Activated CD4-positive, alpha-beta T cell treated with anti-CD3 and anti-CD28 coated beads, Interleukin-2, Interleukin-4, amounts not matched to agents 100 ng/mL and 50 ng/mL, durations not matched to agents 16 hours and 8 hours (primary cell): ENCODE measurements at places on chromosomes 6 and 20.

GRCh38 chr20:53706466-53707370 lies 113.1 kb upstream of the ZNF217 start:
- DNase-seq, result peak; percentile 52

DNA sequence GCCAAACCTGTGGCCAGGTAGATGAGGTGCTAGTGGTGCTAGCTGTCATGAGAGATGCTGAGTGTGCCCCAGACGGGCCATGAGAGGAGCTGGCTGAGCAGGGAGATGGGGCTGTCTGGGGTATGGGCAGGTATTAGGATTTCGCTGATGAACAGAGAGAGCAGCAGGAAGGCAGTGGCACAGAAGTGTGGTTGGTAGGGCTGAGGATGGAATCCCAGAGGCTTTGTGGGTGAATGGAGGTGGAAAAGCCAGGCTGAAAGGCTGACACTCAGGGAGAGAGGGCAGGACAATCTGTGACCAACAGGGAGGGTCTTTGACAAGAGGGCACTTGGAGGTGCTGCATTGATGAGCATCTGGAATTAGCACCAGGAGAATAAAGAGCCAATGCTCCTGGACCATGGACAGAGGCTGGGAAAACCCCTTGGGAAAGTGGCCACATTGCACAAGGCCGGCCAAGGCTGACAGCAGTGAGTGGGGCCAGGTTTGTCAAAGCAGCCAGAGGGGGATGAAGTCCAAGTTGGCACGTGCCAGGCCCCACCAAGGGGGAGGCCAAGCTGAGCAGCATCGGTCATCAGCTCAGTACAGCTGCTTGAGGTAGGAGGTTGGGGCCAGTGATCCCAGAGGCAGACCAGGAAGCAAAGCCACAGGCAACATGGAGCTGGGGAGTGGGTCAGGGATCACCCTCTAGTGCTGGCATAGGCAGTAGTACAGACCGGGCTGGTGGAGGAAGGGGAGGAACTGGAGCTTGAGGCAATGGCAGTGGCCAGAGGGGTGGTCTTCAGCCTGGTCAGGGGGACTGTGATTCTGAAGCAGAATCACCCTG lies 19.7 kb upstream of the SGK2 start:
- no peak for DNase-seq

DNA sequence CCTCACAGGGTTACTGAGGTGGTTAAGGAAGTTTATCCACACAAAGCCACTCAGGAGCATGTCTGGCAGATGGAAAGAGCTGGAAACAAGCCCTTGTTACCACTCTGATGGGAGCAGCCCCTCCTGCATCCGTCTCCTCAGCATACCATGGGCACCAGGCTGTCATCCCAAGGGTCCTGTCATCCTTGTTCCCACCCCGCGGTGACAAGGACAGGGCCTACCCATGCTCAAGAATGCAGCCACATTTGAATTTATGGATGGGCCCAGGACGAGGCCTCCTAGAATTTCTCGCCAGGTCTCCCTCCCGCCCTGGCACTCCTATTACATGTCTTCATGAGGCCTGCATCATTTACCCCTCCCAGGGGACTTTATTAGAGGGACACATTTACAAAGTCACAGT lies 60.0 kb downstream of the NPEPL1 start:
- DNase-seq, result no peak

DNA sequence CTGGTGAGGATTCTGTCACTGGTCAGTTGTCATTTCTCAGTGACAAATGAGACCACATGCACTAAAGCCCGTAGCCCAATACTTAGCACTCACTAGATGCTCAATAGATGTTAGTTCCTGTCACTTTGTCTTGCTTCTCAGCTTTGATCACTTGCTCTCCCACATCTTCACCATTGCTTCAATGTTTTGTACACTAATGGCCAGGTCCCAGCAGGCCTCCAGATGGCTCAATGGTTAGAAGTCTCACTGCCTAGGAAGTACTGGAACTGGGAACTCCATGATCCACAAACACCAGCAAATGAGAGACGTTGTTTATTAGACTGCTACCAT lies 502.8 kb upstream of the JARID2 start:
- no peak for DNase-seq

DNA sequence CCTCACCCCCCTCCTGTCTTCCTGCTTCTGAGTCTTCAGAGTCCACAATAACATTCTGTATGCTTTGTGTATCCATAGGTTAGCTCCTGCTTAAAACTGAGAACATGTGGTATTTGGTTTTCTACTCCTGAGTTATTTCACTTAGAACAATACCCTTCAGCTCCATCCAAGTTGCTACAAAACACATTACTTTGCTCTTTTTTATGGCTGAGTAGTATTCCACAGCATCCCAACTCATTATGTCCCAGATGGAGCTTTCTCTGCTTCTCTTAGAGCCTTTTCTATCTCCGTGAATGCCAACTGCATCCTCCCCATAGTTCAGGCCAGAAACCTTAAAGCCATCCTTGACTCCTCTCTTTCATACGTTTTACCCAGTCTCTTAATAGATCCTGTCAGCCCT lies 55.8 kb downstream of the STMND1 start:
- no peak for DNase-seq

- DNase-seq, result no peak
Observed at GRCh38 chr20:15252304-15252703, 914.9 kb upstream of the FLRT3 start.

DNA sequence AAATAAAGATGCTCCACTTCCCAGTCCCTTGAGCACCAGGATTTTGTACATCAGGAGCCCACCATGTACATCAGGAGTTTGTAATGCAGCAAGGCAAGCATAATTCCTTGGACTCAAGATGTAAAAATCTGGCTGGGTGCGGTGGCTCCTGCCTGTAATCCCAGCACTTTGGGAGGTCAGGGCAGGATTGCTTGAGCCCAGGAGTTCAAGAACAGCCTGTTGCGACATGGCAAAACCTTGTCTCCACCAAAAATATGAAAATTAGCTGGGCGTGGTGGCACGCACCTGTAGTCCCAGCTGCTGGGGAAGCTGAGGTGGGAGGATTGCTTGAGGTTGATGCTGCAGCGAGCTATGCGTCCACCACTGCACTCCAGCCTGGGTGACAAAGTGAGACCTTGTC lies 16.1 kb upstream of the MAP1LC3A start:
- no peak for DNase-seq

DNA sequence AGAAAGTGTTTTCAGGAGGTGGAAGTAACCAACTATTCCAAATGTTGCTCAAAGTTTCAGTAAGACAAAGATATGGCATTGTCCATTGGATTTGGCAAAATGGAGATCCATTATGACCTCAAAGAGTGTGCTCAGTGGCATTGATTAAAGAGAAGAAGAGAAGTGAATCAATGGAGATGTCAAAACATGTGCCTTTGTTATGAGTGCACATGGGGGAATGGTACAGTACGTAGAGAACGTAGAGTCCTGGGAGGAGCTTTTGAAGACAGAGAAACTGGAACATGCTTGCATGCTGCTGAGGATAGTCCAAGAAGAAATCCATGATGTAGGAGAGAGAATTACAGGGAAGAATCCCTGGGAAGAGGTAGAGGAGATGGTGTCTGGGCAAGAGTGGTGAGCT lies 42.0 kb upstream of the PAX1 start:
- DNase-seq, result no peak

- DNase-seq, result no peak
Observed at GRCh38 chr6:132118144-132118543, 167.0 kb upstream of the CCN2 start.

- no peak for DNase-seq
Observed at GRCh38 chr20:41370176-41370575, 3.6 kb upstream of the EMILIN3 start.

GRCh38 chr20:59939052-59939878 lies 840 bp downstream of the PPP1R3D start:
- DNase-seq, result no peak

GRCh38 chr20:13510837-13511488 lies 127.8 kb downstream of the TASP1 start:
- DNase-seq, result no peak

DNA sequence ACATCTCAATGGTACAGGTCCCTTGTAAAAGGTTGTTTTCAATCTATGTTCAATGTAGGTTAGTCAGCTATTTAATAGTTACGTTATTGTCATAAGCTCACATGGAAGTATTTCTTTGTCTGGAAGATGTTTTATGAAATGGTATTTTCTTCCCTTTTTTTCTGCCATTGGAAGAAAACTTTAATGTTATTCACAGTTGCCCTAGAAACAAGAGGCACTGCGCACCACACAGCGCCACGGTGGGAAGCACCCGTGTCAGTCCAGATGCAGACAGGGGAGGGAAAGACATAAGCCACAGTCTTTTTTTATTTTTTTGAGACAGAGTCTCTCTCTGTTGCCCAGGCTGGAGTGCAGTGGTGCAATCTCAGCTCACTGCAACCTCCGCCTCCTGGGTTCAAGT lies 82.1 kb downstream of the GCNT2 start:
- DNase-seq, result no peak

DNA sequence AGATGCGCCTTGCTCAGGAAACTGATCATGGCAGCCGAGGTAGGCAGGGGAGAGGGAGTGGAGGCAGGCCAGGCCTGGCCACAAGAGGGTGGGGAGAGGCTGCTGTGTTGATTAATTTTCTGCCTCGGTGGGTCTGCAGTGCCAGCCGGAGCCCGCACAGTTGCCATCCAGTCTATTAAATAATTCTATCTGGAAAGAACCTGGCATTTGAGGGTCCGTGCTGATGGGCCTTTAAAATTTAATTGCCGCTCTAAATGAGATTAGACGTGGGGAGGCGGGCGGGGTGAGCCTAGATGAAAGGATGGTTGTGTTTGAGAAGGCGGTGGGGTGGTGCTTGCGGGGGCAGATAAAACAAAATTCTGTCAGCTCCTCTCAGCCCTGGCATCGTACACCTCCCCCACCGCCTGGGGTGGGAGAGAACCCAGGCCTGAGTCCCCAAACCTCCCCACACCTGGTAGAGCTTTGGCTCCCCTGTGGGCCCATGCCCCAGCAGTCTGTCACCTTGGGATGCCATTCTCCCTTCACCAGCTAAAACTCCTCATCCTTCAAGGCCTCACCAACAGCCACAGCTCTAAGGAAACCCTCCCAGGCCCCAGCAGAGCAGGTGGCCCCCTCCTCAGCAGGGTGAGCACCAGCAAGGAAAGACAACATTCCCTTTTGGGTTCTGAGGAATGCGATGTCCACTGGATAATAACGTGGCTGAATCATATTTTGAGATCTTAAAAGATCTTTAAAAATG lies 167.3 kb downstream of the GRM4 start:
- no peak for DNase-seq

DNA sequence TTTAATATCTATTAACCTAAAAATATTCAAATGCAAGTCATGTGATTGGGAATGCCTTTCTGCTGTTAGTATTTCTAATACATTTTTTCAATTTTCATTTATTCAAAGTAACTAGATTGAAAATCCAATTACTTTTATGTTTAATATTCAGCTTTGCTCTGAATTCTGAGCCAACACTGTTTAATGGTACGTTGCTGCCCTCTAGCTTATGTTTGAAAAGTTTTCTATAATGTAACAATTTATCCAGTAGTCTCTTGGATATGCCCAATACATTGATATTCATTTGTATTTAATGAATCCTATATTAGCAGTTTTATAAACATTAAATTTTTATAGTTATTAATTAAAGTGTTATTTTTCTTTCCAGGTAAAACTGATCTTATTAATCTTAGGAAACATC lies 47.4 kb downstream of the LGSN start:
- peak; percentile 2 for DNase-seq

DNA sequence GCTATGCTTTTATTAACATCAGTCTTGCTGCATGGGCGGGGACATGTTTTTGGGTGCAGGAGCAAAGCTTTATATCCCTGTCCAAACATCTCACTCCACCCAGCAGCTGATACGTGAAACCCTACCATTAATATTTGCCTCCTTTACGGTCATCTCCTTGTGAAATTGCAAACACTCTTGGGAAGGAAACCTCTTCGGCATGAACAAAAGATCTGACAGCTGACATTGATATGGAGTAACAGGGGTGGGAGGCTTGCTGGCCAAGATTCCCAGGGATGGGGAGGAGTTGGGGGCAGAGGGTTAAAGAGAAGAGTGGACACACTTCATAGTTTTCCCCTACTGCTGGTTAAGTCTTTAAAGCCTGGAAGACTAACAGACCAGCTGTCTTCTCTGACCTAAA lies 22.2 kb upstream of the VEGFA start:
- DNase-seq, result no peak

DNA sequence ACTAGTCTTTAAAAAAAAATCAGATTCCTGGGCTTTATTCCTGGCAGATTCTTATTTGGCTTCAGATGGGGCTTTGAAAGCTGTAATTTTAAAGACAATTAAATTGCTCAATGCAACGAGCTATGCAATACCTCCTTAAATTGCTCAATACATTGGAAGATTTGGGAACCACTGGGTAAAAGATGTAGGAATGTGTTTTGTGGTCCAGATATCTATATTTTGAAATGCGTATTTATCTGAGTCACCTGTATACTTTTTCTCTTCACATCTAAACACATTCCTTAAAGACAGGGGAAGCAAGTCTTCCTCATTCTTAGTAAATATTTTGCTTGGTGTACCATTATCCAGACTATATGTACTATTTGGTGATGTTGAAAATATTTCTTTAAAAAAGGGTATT lies 29.6 kb upstream of the MAP7 start:
- DNase-seq, result no peak

DNA sequence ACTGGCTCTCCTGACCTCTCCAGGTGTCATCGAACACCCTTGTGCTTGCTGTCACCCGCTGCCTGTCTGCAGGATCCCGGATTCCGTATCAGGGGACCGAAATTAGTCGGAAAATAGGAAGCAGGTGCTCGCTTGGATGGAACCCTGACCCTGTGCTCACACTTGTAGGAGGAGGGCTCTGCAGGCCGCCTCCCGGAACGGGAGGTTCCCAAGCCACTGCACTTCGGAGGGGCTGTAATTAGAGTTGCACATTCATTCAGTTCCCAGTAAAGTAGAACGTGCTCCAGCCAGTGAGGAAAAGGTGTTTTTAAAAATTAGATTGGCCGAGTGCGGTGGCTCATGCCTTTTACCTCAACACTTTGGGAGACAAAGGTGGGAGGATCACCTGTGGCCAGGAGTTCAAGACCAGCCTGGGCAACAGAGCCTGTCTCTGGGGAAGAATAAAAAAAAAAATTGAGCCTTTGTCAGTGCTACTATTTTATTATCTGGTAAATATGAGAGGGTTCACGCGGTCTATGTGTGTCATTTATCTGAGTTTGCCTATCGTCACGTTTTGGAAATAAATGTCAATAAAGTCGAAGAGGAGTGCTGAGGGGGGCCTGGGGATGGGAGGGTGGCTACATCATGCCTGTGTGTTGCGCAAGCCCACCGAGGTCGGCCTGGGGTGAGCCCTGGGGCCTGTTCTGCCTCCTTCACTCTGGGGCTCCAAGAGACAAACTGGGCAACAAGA lies 1.5 kb upstream of the GMEB2 start:
- DNase-seq, result peak; percentile 86

DNA sequence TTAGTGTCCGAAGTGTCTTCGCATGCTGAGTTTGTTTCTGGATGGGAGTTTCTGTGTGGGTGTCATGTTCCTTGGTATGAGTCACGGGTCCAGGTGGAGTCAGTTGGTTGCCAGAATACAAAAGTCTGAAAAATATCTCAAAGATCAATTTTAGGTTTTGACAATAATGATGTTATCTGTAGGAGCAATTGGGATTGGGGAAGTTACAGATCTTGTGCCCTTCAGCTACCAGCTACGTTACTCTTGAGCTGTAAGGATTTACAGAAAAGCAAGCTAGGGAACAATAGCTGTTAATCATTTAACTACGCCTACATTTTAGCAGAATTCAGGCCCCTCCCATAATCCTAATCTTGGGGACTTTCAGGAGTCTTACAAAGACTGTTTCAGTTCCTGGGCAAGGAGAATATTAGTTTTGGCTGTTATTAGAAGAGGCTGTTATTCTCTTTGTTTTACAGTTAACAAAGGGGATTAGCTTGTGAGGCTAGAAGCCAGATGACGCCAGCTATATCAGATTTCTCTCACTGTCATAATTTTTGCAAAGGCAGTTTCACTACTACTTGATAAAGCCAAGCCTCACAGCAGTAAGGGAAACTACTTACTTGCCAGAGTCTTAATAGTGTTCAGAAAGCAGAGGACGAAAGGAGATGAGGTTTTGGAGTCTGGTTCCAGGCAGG lies 15.4 kb upstream of the SLC22A16 start:
- no peak for DNase-seq
